ENCODE measurements at places on chromosomes 3 and 15.

DNA sequence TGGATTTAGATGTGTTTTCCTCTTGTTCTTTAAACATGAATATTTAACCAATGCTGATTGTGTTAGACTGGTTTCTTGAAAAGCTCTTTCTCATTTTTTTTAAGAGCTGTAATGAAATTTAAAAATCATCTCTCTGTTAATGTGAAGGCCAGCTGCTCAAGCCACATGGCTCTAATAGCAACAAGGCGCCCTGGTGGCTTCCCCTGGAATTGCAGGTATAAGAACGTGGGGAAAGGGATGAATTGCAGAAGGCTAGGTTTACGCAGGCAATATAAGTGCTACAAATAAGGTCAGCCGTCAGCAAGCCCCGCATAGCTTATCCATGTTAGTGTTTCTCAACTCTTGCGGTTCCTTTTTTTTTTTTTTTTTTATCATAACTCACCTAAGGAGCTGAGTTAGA, 108.5 kb downstream of the SAMMSON start:
- DNase-seq: no peak

- no peak for DNase-seq
These were observed 67.6 kb downstream of the NR1D2 start for GRCh38 chr3:24012589-24013269.

DNA sequence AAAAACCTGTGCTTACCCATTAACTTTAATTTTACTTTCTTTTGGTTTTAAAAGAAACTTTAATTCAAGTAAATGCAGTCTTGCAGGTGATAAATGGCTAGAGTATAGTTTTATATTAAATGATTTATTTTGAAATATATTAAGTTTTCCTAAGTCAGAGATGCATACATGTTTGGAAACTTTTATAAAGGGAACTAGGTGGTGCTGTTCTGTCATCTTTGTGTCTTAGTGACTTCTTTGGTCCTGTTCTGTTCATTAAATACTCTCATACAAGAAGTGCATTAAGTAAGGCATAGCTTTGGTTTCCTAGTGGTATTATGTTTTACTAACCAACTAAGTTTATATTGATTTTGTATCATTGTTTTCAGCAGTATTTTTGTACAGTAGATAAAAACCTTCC, 15.6 kb downstream of the CADM2 start:
- DNase-seq: no peak

GRCh38 chr3:148809835-148810234, 17.8 kb upstream of the CPB1 start:
- no peak for DNase-seq

DNA sequence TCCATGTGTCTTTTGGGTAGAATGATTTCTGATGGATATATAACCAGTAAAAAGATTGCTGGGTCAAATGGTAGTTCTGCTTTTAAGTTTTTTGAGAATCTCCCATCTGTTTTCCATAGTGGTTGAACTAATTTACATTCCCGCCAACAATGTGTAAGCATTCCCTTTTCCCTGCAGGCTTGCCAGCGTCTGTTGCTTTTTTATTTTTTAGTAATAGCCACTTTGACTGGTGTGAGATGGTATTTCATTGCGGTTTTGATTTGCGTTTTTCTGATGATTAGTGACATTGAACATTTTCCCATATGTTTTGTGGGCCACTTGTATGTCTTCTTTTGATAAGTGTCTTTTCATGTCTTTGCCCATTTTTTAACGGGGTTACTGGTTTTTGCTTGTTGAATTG, 36.3 kb upstream of the MB21D2 start:
- DNase-seq: no peak

GRCh38 chr3:20130106-20130505, 55.9 kb downstream of the SGO1 start:
- DNase-seq: no peak

GRCh38 chr15:90075420-90076289, 26.6 kb downstream of the IDH2 start:
- peak; percentile 88 for DNase-seq

GRCh38 chr15:52076889-52077781, 35.4 kb downstream of the BCL2L10 start:
- DNase-seq: no peak

- DNase-seq: no peak
These were observed 3.2 kb downstream of the KCTD6 start for GRCh38 chr3:58495101-58495500.

GRCh38 chr3:105679951-105680350, 188.9 kb downstream of the CBLB start:
- no peak for DNase-seq

DNA sequence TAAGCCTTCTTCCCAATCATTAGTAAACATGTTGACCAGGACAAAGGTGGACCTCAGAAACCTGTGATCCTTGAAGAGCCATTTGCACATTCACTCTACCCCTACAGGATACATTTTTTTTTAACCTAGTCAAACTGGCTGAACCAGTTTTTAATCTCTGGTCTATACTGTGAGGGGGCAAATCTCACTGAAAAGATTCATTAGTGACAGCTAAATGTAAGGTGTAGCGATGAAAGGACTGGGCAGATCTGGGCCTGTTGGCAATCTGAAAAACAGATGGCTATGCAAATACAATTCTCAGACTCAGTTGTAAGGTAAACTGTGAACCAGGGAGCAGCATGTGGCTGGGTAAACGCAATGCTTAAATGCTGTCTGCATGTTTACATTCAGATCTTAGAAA, 75.6 kb upstream of the SNTN start:
- DNase-seq: peak; percentile 4

- DNase-seq: no peak
These were observed 274.9 kb upstream of the PPP2R3A start for GRCh38 chr3:135690664-135691063.

DNA sequence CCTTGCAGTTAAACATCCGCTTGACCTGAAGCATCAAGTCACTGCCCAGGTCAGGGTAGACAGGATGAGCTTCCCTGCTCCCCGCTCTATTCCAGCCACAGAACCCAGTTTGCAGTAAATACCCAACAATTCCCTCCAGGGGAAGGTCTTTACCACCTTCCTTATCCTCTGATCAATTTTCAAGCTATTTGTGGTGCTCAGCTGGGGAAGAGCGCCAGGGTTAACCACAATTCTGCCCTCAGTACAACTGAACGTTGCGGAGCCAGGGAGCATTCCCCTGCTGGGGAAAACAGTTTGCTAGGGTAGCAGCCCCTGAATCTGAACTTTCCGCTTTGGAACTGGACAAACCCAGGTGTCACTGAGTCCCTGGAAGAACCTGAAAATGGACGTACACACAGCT, 28.5 kb downstream of the RBPMS2 start:
- no peak for DNase-seq

GRCh38 chr3:100777271-100777670, 68.0 kb downstream of the TFG start:
- no peak for DNase-seq

- DNase-seq: no peak
These were observed 143.4 kb downstream of the ANXA2 start for GRCh38 chr15:60254416-60254815.

DNA sequence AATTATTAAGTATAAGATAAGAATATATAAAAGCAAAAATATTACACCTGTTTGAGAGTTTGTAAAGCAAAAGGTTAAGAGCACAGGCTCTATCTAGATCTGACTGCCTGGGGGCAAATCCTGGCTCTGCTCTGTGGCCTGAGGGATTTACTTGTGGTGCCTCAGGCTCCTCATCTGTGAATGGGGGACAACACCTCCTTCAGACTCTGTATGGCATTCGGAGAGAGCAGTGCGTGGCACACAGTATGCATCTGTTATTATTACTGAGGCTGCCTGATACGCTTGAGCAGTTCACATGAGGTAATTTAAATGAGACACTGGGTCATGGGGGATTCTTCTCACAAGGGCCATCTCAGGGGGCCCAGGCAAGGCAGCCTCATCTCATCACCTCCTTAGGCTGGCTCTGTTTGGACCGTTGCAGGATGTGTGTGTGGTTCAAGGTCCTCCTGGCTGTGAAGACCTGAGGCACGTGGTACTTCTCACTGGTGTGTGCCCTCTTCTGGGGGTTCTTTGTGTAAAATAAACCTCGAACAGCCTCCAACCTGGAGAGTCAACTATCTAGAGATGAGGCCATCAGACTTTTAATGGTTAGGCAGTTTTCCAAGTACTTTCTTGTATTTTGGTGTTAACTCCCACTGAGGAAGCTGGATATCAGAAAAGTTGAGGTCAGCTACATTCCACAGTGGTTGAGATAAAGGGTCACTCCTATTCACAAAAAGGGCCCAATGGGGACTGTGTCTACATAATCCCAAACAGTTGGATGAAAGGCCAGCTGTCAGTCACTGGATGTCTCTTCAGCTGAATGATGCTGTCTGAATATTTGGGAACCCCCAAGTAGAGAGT, 9.0 kb downstream of the GNB5 start:
- DNase-seq: no peak

DNA sequence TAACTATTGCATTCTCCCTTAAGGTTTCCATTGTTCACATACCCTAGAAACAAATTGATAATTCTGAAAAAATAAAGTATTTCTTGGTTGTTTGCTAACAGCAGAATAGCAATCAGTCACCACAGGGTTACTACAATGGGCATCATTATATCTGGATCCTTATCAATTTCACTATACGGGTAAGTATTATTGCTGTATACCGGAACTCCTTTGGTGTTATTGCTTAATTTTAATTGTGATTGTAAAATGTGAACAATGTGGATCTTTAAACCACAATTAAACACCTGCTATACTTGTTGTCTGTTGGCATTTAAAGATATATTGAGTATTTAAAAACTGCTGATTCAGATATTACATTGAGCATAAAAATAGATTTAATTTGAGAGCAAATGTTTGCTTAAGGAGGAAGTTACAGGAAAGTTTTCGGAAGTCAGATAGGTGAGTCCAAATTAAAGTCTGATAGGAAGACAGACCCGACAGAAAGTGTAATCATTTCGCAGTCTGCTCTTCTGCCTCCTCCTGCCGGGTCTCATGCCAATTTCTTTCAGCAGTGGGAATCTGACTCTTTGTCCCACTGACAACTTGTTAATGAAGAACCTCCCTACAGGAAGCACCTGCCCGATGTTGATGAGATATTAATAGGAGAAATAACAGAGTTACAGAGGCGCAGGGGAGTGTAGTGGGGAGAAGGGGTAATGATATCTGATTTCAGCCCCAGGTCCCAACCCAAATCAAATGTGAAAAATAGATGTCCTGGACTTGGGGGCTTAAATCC, 169.7 kb upstream of the TBC1D5 start:
- no peak for DNase-seq

GRCh38 chr3:86978111-86978551, 12.8 kb downstream of the VGLL3 start:
- no peak for DNase-seq

- no peak for DNase-seq
These were observed 196.4 kb downstream of the CADPS start for GRCh38 chr3:62678841-62679240.

Measured in prostate gland (tissue), 2 donors.